WTC11 (cell line): ENCODE measurements at places on chromosomes 1 and 21. TPM values are rescaled to one million over a fixed set of nuclear protein-coding genes. Genes with fewer than 3 reads are reported as not detected.
A peak's percentile ranks its signal among the peaks of the same experiment; 100 is the strongest.

IFI16 gene
- 2.0 to 3.2 TPM (median 2.9 TPM) in 3 replicates for total RNA-seq

- no peak overlapping the region for H3K27ac ChIP-seq
- no peak for DNase-seq
- H3K36me3 ChIP-seq, result peaks cover 2% of the 10 kb centered on the region; the same call in 1 of the 2 replicates
- no peaks in the 10 kb centered on the region; the same call in 1 of the 2 replicates for H3K27me3 ChIP-seq
- H3K4me1 ChIP-seq, result peaks cover 28% of the 10 kb centered on the region
- H3K4me3 ChIP-seq, result no peak overlapping the region
These were observed 141.1 kb upstream of the SAMSN1 start for GRCh38 chr21:14687268-14687625.

- no peaks in the 10 kb centered on the region for H3K27me3 ChIP-seq
- H3K36me3 ChIP-seq, result peaks cover 3% of the 10 kb centered on the region; the same call in 1 of the 2 replicates
- no peak for DNase-seq
- H3K4me1 ChIP-seq, result peaks cover 33% of the 10 kb centered on the region
- no peak overlapping the region for H3K4me3 ChIP-seq
These were observed 55.5 kb downstream of the TGFB2 start for GRCh38 chr1:218400624-218401023.

DNA sequence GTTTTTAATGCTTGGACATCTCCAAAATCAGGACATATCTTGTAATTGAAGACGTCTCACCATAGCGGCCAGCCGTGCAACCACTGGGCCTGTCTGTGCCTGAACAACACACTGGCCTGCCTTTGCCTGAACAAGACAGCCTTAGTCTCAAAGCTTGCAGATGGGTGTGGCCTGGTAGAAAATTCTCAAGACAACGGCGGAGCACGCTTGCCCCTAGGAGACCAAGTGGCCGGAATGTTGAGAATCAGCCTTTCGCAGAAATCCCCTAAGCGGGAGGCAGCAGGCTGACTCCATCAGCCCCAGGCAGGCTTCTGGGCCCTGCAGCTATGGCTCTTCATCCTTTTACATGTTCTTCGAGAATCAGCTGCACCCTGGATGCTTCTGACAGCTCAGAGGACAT lies 98.0 kb upstream of the C1orf174 start:
- no peak overlapping the region for H3K4me3 ChIP-seq
- H3K27me3 ChIP-seq, result peaks cover 8% of the 10 kb centered on the region
- no peaks in the 10 kb centered on the region for H3K4me1 ChIP-seq
- no peak for DNase-seq
- no peak overlapping the region for H3K27ac ChIP-seq

DNA sequence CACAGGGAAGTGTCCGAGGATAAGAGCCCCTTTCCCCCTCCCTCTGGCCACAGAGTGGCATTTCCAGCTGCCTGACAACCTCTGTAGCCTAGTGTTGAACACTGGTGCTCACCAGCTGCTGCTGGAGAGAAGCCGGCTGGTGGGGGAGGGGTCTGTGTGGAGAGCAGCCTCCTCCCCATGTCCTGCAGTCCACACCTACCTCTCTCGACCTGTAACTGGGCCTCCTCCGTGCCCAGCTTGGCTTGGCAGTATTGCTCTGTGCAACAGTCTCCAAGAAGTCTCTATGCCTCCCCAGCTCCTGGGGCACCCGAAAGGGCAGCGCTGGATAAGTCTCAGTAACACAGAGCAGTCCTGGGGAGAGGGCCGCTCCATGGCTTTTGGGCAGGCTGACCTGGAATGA lies 17.0 kb downstream of the PAPPA2 start:
- peaks cover 8% of the 10 kb centered on the region for H3K4me1 ChIP-seq
- H3K4me3 ChIP-seq, result no peak overlapping the region
- H3K36me3 ChIP-seq, result no peaks in the 10 kb centered on the region
- H3K27me3 ChIP-seq, result no peaks in the 10 kb centered on the region
- H3K27ac ChIP-seq, result no peak overlapping the region
- peak; percentile 52 for DNase-seq

GRCh38 chr1:204190212-204191211 lies 5.8 kb downstream of the KISS1 start:
- H3K4me3 ChIP-seq, result peak overlapping the region; percentile 61
- DNase-seq, result peak; percentile 75
- H3K27ac ChIP-seq, result no peak overlapping the region
- peaks cover 8% of the 10 kb centered on the region for H3K4me1 ChIP-seq
- H3K36me3 ChIP-seq, result no peaks in the 10 kb centered on the region

GRCh38 chr21:45115141-45115540 lies 40.8 kb downstream of the ADARB1 start:
- peaks cover 2% of the 10 kb centered on the region; the same call in 1 of the 2 replicates for H3K4me1 ChIP-seq
- no peak overlapping the region for H3K27ac ChIP-seq
- H3K4me3 ChIP-seq, result no peak overlapping the region
- DNase-seq, result no peak

- peaks cover 44% of the 10 kb centered on the region for H3K4me1 ChIP-seq
- no peak overlapping the region for H3K4me3 ChIP-seq
- H3K36me3 ChIP-seq, result no peaks in the 10 kb centered on the region
- H3K27me3 ChIP-seq, result no peaks in the 10 kb centered on the region
- H3K27ac ChIP-seq, result no peak overlapping the region
These were observed 213.2 kb upstream of the TMEM51 start for GRCh38 chr1:14940285-14940870.

GRCh38 chr1:47456250-47456649 lies 18.4 kb downstream of the FOXD2 start:
- DNase-seq, result no peak
- H3K27me3 ChIP-seq, result peaks cover 24% of the 10 kb centered on the region
- no peak overlapping the region for H3K27ac ChIP-seq
- H3K4me3 ChIP-seq, result no peak overlapping the region
- H3K4me1 ChIP-seq, result peaks cover 45% of the 10 kb centered on the region
